NCI-H526 (cell line): ENCODE measurements at places on chromosomes 13 and 19.

- DNase-seq: no peak
These were observed 154.9 kb downstream of the PCDH9 start for GRCh38 chr13:67075239-67075638.

- DNase-seq: no peak
These were observed 87.9 kb upstream of the WASF3 start for GRCh38 chr13:26469602-26470001.

DNA sequence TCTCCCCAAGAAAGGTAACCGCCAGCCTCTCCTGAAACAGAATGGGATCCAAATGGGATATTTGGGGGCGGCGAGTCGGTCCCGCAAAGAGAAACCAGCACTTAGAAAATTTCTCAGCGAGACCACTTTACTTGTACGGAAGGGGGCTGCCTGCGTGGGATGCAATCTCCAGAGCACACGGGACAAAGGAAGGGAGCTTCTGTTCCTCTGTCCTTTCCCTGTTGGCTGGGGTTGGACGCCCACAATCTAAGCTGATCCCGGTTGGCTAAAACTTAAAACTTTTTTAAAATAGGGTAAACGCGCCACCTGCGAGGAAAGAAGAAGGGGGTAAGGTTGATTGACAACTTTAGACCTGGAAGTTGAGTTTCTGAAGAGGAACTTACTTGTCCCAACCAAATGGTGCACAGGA lies 826 bp upstream of the BSG start:
- peak; percentile 42 for DNase-seq

GRCh38 chr13:39379667-39380655 lies 223.0 kb downstream of the LHFPL6 start:
- DNase-seq: no peak

GRCh38 chr13:70788074-70788473 lies 679.8 kb upstream of the KLHL1 start:
- DNase-seq: no peak

- no peak for DNase-seq
These were observed 5.1 kb downstream of the USE1 start for GRCh38 chr19:17220207-17220758.

GRCh38 chr13:24264976-24265375 lies 44.4 kb upstream of the C1QTNF9 start:
- DNase-seq: no peak

DNA sequence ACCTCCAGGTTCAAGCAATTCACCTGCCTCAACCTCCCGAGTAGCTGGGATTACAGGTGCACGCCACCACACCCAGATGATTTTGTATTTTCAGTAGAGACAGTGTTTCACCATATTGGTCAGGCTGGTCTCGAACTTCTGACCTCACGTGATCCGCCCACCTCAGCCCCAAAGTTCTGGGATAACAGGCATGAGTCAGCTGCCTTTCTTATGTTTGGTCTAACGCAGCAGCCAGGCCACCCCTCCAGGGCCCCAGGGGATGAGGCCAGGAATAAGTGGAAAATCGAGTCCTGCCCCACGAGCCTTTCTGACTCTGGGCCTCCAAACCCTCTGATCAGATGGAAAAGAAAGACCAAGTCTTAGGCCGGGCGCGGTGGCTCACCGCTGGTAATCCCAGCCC lies 44.5 kb downstream of the CERS4 start:
- DNase-seq: no peak

DNA sequence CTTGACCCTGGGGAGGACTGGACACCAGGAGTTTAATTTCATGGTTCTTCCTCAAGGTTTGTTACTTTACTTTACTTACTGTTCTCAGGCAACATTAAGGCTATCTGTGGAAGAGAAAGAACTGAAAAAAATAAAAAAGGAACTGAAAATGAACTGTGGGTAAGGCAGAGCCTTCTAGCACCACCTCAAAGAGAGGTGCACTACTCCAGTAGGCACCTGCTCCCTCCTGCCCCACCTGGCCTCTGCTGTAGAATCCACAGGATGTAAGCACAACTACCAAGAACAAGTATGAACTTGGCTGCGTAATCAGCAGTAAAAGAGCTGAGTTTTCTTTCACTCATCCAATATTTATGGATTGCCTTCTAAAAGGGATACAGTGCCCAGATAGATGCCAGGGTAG lies 12.2 kb downstream of the ZNF112 start:
- DNase-seq: no peak

GRCh38 chr19:15137777-15138176 lies 30.6 kb downstream of the SYDE1 start:
- no peak for DNase-seq

DNA sequence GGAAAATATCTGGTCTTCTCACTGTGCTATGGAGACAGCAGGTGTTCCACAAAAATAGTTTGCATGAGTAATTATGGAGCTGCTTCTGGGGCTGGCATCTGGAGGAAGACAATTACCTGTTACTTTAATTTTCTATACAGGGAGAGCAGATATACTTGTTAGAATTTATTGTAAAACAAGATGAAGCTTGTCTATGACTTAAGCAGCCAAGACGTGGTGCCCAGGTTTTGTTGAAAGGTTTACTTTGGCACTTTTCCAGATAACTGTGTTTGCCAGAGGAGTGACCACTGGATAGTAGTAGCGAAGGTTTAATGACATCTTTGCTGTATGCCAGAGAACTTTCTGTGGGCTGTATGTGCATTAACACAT lies 134.5 kb upstream of the KL start:
- DNase-seq: peak; percentile 4

- no peak for DNase-seq
These were observed 93.0 kb upstream of the ARGLU1 start for GRCh38 chr13:106660746-106661625.

- no peak for DNase-seq
These were observed 18.2 kb upstream of the GTF2F2 start for GRCh38 chr13:45102136-45102507.

- no peak for DNase-seq
These were observed 7.1 kb downstream of the HNRNPM start for GRCh38 chr19:8451885-8452284.

DNA sequence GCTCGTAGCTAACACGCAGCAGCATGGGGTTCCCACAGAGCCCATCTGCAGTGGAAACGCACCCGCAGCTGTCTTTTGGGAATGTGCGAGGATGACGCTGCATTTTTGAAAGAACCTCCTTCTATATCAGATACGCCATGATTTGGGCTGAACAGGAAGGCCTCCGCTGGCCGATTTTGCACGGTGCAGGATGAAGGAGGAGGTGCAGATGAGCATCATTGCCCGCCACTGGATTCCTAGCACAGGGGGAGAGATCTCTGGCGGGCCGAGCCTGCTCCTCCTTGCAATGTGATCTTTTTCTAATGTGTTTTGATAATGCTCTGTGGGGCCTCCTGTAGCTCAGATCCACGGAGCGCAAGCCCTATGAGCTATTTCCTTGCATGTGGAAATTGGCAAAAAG lies 55.5 kb downstream of the EFNB2 start:
- DNase-seq: no peak

- no peak for DNase-seq
These were observed 19.6 kb downstream of the EVI5L start for GRCh38 chr19:7849631-7849999.

GRCh38 chr19:16342002-16342715 lies 17.5 kb downstream of the KLF2 start:
- no peak for DNase-seq

GRCh38 chr19:7550987-7551761 lies 15.7 kb downstream of the PNPLA6 start:
- peak; percentile 54 for DNase-seq

- DNase-seq: no peak
These were observed 465.7 kb downstream of the SLITRK6 start for GRCh38 chr13:85333506-85334020.

GRCh38 chr13:27556109-27556508 lies 64.2 kb downstream of the LNX2 start:
- DNase-seq: no peak

DNA sequence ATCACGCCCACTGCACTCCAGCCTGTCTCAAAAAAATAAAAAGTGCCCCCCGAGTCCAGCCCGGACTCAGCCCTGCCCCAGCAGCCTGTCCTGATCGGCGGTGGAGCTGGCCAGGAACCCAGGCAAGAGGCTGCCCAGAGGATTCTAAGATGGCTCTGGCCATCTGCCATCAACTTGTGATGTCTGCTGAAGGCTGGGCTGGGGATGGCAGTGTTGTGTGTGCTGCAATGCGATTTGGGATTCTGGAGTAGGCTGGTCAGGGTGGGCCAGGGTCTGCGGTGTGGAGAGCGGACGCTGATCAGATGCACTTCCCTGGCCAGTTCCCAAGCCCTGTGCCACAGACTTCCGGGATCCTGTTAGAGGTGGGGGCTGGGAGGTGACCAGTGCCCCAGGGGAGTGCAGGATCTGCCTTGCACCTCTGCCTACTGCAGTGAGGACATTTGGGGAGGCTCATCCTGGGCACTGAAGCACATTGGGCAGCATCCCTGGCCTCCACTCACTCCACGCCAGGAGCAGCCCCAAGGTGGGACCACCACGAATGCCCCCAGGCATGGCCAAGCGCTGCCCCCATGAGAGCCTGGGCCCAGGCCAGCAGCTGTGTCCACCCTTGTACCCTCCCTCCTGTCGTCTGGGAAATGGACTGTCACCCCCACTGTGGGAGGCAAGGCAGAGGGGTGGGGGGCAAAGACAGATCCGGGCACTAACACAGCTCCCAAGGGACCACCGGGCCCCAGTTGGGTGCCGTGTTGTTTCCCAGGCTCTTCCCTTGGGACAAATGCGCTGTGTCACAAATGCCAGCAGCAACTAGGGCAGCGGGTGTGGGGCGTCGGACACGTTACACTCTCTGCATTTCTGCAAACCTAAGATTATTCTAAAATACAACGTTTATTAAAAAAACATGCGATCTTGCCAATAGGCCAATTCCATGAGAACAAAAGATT lies 3.4 kb upstream of the TBXA2R start:
- DNase-seq: no peak

- DNase-seq: peak; percentile 74
These were observed 91.4 kb upstream of the CACNA1A start for GRCh38 chr19:13597640-13598039.

GRCh38 chr13:57629391-57629804 lies 2.1 kb upstream of the PCDH17 start:
- DNase-seq: no peak

GRCh38 chr19:37361994-37362393 lies 8.9 kb upstream of the ZNF527 start:
- DNase-seq: no peak

GRCh38 chr19:9018163-9018875 lies 8.1 kb upstream of the MUC16 start:
- no peak for DNase-seq
